Mesothelial cell of epicardium (in vitro differentiated cells): ENCODE measurements at places on chromosomes 3 and 15.

DNA sequence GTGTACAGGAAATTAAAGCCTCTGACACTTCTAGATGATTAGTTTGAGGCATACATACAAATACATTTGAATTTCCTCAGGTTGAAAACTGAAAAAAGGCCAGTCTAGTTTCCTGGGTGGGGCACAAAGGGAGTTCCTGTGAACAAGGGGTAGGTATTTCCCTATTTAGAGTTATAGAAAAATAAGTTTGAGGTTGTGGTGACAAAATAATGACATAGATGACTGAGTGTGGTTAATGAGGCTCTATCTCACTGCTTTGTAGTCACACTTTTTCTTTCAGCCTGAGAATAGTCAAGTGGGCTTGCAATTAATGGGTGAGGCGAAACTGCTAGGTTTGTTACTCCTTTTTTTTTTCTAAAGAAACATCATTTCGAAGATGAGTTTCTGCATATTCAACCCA lies 4.3 kb downstream of the SLCO3A1 start:
- H3K4me3 ChIP-seq = no peak overlapping the region
- H3K27ac ChIP-seq = no peak overlapping the region
- DNase-seq = no peak
- no peaks in the 10 kb centered on the region for H3K4me1 ChIP-seq

- no peaks in the 10 kb centered on the region for H3K27me3 ChIP-seq
- peak overlapping the region; percentile 30 for H3K27ac ChIP-seq
- no peak overlapping the region for H3K4me3 ChIP-seq
Observed at GRCh38 chr3:33868309-33868708, 69.9 kb downstream of the PDCD6IP start.

DNA sequence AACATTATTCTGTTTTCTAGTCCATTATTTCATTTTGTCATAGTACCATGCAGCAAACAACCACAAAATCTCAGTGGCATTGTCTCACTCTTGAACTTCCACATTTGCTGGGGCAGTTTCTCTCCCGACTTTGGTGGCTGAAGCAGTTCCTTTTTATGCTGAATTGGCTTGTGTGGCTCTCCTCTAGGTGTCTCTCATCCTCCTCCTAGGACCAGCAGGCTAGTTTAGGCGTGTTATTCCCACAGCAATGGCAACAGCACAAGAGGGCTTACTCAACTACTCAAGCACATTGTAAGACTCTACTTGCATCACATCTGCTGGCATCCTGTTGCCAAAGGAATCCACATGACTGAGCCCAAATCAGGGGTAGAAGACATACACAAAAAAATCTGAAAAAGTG lies 201.8 kb upstream of the KCNH8 start:
- H3K27me3 ChIP-seq = no peaks in the 10 kb centered on the region
- H3K27ac ChIP-seq = no peak overlapping the region
- no peak overlapping the region for H3K4me3 ChIP-seq

GRCh38 chr3:133663569-133664313 lies 2.0 kb upstream of the TOPBP1 start:
- H3K4me3 ChIP-seq = peak overlapping the region; percentile 31
- peak overlapping the region; percentile 67 for H3K27ac ChIP-seq
- DNase-seq = no peak
- H3K27me3 ChIP-seq = no peaks in the 10 kb centered on the region

- H3K4me3 ChIP-seq = no peak overlapping the region
- no peak overlapping the region for H3K27ac ChIP-seq
- peaks cover 2% of the 10 kb centered on the region for H3K27me3 ChIP-seq
- no peak for DNase-seq
- no peaks in the 10 kb centered on the region for H3K36me3 ChIP-seq
- peaks cover 20% of the 10 kb centered on the region for H3K4me1 ChIP-seq
Observed at GRCh38 chr3:112973325-112974177, 1.4 kb downstream of the CD200R1 start.

DNA sequence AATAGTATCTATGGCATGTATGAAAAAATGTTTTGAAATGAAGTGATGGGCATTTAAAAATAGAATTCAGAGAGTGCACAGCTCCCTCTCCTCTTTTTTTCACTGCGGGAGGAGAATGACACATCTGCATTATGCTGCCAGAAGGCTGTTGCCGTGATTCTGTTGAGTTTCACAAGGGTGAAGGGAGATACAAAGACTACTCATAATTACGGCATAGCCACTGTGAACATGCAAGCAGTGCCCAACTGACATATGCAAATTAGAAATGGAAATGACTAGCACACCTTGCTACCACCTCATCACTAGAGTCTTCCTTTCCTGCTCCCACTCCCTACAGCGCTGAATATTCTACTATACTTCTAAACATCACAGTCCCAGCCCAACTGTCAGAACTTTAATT lies 20.1 kb downstream of the IFT57 start:
- no peak overlapping the region for H3K4me3 ChIP-seq
- H3K36me3 ChIP-seq = peaks cover 12% of the 10 kb centered on the region
- DNase-seq = no peak
- H3K27ac ChIP-seq = no peak overlapping the region
- H3K27me3 ChIP-seq = no peaks in the 10 kb centered on the region

GRCh38 chr15:52097180-52097579 lies 15.4 kb downstream of the BCL2L10 start:
- H3K27me3 ChIP-seq = no peaks in the 10 kb centered on the region
- peak overlapping the region; percentile 28 for H3K27ac ChIP-seq
- H3K4me3 ChIP-seq = no peak overlapping the region
- no peak for DNase-seq
- H3K36me3 ChIP-seq = no peaks in the 10 kb centered on the region
